ENCODE measurements at places on chromosomes 6 and 20.

DNA sequence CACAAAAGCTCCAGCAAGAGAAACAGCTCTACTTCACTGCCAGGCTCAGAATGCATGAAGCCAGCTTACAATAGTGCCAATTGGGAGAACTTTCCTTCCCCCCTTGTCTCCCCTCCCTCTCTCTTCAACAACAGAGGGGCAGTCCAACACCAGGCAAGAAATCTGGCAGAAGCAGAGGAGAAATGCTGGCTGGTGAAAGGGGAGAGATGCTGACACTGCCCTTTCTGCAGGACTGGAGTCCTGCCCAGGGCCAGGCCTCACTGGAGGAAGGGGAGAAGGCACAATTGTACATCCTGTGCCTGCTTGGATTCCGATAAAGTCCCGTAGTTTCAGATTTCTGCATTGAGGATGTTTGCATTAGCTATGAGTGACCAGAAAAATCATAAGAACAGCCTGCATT, 148.6 kb downstream of the LRRC1 start:
- no peaks in the 10 kb centered on the region for H3K36me3 ChIP-seq
- no peaks in the 10 kb centered on the region for H3K4me1 ChIP-seq
- H3K4me3 ChIP-seq: no peak overlapping the region
- H3K27me3 ChIP-seq: no peaks in the 10 kb centered on the region
- H3K27ac ChIP-seq: no peak overlapping the region
- DNase-seq: no peak

- H3K36me3 ChIP-seq: no peaks in the 10 kb centered on the region
- H3K4me3 ChIP-seq: peak overlapping the region; percentile 38
- no peaks in the 10 kb centered on the region for H3K27me3 ChIP-seq
- peak; percentile 80 for DNase-seq
- H3K4me1 ChIP-seq: peaks cover 94% of the 10 kb centered on the region
Observed at GRCh38 chr6:150698391-150698790, 98.7 kb downstream of the PLEKHG1 start.

GRCh38 chr20:18138266-18138582, 561 bp downstream of the KAT14 start:
- H3K27ac ChIP-seq: peak overlapping the region; percentile 56
- peaks cover 10% of the 10 kb centered on the region for H3K36me3 ChIP-seq
- H3K27me3 ChIP-seq: no peaks in the 10 kb centered on the region

- no peak for DNase-seq
- no peaks in the 10 kb centered on the region for H3K36me3 ChIP-seq
- no peak overlapping the region for H3K4me3 ChIP-seq
- no peaks in the 10 kb centered on the region for H3K4me1 ChIP-seq
Observed at GRCh38 chr20:7855545-7855944, 84.7 kb downstream of the HAO1 start.

GRCh38 chr6:106787327-106788196, 158.2 kb downstream of the QRSL1 start:
- H3K27ac ChIP-seq: no peak overlapping the region
- H3K4me3 ChIP-seq: no peak overlapping the region
- H3K36me3 ChIP-seq: no peaks in the 10 kb centered on the region
- DNase-seq: no peak
- no peaks in the 10 kb centered on the region for H3K27me3 ChIP-seq

DNA sequence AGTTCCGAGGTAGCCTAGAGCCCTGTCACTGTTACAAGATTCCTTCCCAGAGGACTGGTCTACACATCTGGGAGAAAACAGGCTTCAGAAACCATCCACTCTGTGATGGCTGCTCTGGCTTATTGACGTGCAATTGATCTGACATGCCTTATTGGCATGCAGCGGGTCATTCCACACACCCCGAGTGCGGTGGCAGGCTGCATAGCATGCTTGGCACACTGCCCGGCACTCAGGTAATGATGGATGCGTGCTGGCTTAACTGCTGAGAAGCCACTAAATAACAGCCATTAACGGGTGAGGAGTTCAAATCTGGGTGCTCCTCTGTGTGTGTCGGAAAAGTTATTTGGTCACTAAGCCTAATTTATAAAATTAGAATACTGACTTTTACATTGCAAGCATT, 67.9 kb upstream of the CDH4 start:
- no peaks in the 10 kb centered on the region for H3K4me1 ChIP-seq
- no peak for DNase-seq
- no peak overlapping the region for H3K4me3 ChIP-seq
- H3K27ac ChIP-seq: no peak overlapping the region
- H3K27me3 ChIP-seq: no peaks in the 10 kb centered on the region

DNA sequence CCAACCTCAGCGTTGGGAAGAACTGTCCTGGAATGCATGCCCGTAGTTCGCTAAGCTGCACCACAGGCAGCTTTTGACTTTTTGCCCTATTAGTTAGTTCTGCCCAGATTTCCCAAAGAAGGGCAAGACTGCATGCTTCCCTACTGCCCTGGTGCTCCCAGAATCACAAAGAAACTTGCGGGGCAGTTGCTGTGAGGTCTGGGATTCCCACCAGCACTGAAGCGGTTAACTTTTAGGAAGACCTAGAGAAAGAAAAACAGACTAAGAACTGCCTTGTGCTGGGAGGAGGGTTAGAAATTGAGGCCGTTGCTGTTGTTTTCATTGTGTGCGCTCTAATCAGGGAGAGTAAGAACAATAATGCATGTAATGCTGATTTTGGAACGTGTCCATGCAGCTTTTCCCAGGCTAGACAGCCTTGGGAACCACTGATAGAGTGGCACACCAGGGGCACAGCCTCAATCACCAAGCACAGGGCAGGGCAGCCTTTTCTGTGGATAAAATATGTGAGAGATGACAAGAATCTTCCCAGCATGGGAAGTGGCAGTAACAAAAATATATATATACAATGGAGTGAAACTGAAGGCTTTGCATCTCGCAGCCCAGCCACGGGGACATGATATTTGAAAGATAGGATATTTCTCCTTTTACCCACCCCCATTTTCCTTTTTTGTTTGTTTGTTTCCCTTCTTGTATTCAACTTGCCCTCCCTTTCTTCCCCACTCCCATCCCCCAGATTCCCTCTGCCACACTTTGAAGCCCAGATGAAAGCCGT, 137.7 kb upstream of the HEY2 start:
- no peaks in the 10 kb centered on the region for H3K27me3 ChIP-seq
- no peak overlapping the region for H3K4me3 ChIP-seq
- H3K4me1 ChIP-seq: no peaks in the 10 kb centered on the region
- DNase-seq: no peak
- H3K27ac ChIP-seq: no peak overlapping the region
- H3K36me3 ChIP-seq: no peaks in the 10 kb centered on the region

DNA sequence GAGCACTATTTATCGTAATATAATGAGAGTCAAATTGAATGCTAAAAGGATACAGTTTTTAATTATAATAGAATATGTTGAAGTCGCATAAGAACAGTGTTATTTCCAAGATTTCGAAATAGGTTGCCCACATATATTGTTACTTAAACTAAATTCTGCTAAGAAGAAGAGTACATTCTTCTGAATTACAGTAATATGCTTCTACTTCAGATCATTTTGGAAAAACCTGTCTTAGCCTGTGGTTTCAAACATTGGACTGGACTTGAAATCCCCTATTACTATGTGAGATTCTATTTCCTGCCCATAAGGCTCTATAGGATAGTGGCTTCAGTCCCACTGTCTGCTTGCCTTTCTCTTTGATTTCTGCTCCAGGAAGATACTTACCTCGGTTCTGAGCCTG, 137.2 kb downstream of the B3GAT2 start:
- DNase-seq: no peak
- H3K4me1 ChIP-seq: no peaks in the 10 kb centered on the region
- H3K27ac ChIP-seq: no peak overlapping the region
- H3K36me3 ChIP-seq: no peaks in the 10 kb centered on the region

- no peaks in the 10 kb centered on the region for H3K27me3 ChIP-seq
- no peak overlapping the region for H3K4me3 ChIP-seq
- H3K4me1 ChIP-seq: peaks cover 7% of the 10 kb centered on the region
Observed at GRCh38 chr20:17708675-17709360, 9.1 kb downstream of the BANF2 start.

GRCh38 chr20:610130-611046, at the start of gene TCF15:
TSS of gene TCF15 (minus strand) at chr20:610309. CDS start at chr20:610237, 72 bp downstream.
- no peaks in the 10 kb centered on the region for H3K36me3 ChIP-seq
- H3K27me3 ChIP-seq: no peaks in the 10 kb centered on the region
- H3K4me3 ChIP-seq: no peak within 1 kb of the TSS
- no peak within 1 kb of the TSS for H3K27ac ChIP-seq
- H3K4me1 ChIP-seq: no peaks in the 10 kb centered on the region

DNA sequence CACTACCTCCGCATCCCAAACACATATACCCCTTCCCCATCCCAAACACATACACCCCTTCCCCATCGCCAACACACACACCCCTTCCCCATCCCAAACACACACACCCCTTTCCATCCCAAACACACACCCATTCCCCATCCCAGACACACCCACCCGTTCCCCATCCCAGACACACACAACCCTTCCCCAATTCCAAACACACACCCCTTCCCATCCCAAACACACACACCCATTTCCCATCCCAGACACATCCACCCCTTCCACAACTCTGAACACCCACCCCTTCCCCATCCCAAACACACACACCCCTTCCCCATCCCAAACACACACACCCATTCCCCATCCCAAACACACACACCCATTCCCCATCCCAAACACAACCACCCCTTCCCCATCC, 314.5 kb downstream of the KIF16B start:
- no peaks in the 10 kb centered on the region for H3K4me1 ChIP-seq
- no peak overlapping the region for H3K4me3 ChIP-seq
- H3K36me3 ChIP-seq: no peaks in the 10 kb centered on the region
- no peaks in the 10 kb centered on the region for H3K27me3 ChIP-seq
- no peak overlapping the region for H3K27ac ChIP-seq
- DNase-seq: no peak

DNA sequence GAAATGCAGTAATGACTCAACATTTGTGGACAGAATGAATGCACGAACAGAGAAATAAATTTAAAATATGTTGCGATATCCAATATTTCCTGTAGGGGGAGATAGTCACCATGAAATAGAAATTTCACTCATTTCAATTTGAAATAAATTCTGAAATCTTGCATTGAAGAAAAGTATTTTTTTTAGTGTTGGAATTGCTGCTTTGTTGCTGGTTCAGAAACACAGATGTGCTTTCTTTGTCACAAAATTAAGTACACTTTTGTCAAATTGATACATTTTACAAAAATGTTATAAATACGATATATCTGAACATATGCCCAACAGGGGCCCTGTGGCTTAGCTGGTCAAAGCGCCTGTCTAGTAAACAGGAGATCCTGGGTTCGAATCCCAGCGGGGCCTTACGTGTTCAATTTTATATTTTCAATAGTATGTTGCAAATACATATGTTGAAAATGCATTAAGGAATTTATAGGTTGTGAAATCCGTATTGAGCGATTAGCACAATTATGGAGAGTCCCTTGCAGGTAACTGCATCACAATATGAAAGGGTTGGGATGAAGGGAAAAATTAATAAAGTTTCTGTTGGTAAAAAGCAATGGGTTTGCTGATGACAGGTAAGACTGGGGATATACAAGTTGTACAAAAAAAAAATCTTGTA, 85.4 kb upstream of the PRSS16 start:
- peak; percentile 78 for DNase-seq
- H3K27me3 ChIP-seq: no peaks in the 10 kb centered on the region
- no peak overlapping the region for H3K27ac ChIP-seq
- H3K36me3 ChIP-seq: no peaks in the 10 kb centered on the region

DNA sequence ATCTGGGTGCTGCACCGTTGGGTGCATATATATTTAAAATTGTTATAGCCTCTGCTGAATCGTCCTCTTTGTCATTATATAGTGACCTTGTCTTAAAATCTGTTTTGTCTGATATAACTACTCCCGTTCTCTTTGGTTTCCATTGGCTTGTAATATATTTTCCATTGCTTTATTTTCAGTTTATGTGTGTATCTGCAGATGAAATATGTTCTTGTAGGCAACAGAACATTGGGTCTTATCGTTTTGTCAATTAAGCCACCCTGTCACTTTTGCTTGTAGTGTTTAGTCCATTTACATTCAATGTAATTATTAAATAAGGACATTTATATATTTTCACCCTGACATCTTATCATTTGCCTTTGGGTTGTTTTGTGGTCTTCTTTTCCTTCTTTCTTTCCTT, 933.9 kb downstream of the EPHA7 start:
- no peaks in the 10 kb centered on the region for H3K4me1 ChIP-seq
- H3K4me3 ChIP-seq: no peak overlapping the region
- no peaks in the 10 kb centered on the region for H3K27me3 ChIP-seq
- DNase-seq: no peak
- no peak overlapping the region for H3K27ac ChIP-seq
- H3K36me3 ChIP-seq: no peaks in the 10 kb centered on the region

DNA sequence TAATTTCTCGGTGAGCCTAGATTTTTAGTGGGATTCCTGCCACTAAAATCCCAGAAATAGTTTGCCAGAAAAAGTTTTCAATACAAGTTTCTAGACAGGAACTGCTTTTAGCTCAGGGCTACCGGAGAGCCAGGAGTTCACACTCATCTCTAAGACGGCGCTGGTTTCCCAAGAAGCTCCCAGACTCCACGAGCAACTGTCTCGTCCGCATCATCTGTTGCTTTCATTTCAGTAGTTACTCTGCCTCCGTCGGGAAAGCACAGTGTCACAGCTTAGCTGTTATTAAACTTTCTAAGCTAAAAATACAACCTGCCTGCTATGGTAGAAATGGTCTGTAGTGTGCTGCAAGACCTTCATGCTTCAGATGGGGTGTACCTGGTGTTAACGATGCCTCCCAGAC, 197.3 kb upstream of the SNX9 start:
- no peaks in the 10 kb centered on the region for H3K4me1 ChIP-seq
- no peaks in the 10 kb centered on the region for H3K36me3 ChIP-seq
- no peak overlapping the region for H3K27ac ChIP-seq
- DNase-seq: no peak

GRCh38 chr6:107101686-107102413, 13.5 kb downstream of the BEND3 start:
- H3K27me3 ChIP-seq: no peaks in the 10 kb centered on the region
- H3K27ac ChIP-seq: peak overlapping the region; percentile 71
- H3K36me3 ChIP-seq: no peaks in the 10 kb centered on the region
- no peak for DNase-seq

DNA sequence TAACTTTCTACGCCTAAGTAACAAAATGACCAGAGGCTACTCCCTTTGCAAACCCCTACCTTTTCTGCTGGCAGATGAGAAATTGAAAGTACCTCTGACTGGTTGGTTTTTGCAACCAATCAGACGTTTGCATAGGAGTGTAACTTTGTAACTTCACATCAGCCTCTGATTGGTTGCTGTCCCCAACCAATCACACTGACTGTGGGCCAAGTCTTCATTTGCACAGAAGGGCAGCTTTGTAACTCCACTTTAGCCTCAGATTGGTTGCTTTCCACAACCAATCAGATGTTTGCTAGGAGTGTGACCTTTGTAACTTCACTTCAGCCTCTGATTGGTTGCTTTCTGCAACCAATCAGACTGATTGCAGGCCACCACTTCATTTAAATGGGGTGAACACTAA, 89.1 kb downstream of the ME1 start:
- no peak overlapping the region for H3K27ac ChIP-seq
- H3K36me3 ChIP-seq: no peaks in the 10 kb centered on the region
- peak; percentile 44 for DNase-seq
- H3K4me1 ChIP-seq: no peaks in the 10 kb centered on the region
- H3K4me3 ChIP-seq: no peak overlapping the region

Data from Karpas-422 (cell line).